Putamen (tissue), 1 donor: ENCODE measurements at places on chromosomes 4 and X.

DNA sequence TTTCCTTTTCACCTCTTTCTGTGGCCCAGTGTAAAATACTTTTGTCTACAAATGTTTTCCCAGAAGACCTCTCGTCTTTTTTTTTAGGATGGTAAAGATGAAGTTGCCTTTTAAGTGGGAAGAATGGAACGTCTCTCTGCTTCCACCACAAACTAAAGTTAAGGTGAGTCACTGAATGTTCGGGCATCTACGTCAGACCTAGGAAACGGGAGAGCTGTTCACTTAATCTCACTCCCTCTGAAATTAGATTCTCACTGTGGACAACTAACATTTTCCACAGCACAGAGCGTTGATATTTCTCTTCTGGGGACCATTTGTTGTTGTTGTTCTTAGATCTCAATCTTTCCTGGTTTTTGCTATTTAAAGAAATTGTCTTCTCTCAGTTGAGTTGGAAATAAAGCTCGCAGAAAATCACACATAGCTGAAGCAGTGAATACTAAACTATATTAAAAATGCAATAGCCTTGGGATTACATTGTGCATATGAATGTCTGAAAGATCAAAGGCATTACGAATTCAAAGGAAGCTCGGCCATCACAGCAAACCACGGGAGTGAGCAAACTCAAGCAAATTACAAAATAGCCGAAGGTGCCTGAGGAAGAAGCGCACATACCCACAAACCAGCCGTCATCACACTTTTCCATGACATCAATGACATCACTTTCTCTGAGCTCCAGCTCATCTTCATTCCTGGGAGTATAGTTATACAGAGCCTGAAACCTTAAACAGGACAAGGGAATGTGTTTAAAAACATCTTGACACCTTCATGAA, 53.9 kb upstream of the PDLIM3 start:
- no peak for DNase-seq

- no peak for DNase-seq
Measured at GRCh38 chr4:167196344-167197012, 37.8 kb downstream of the SPOCK3 start.

- DNase-seq = no peak
Measured at GRCh38 chr4:185276036-185276435, 66.6 kb downstream of the SNX25 start.

GRCh38 chrX:20500949-20501348, 234.2 kb upstream of the RPS6KA3 start:
- no peak for DNase-seq
